ENCODE measurements at places on chromosomes 1 and 21. TPM values are rescaled to one million over a fixed set of nuclear protein-coding genes. Genes with fewer than 3 reads are reported as not detected.

ASCL5 gene
- polyA plus RNA-seq = not detected

SELE gene
- polyA plus RNA-seq = not detected

SYTL1 gene
- 26.2 TPM for polyA plus RNA-seq

CLSTN1 gene
- 64.9 TPM for polyA plus RNA-seq

PGBD5 gene
- 0.82 TPM for polyA plus RNA-seq

OR10K1 gene
- polyA plus RNA-seq = not detected

NEGR1 gene
- polyA plus RNA-seq = 1.0 TPM

- DNase-seq = no peak
These were observed 4.2 kb downstream of the COX20 start for GRCh38 chr1:244839656-244840055.

DNA sequence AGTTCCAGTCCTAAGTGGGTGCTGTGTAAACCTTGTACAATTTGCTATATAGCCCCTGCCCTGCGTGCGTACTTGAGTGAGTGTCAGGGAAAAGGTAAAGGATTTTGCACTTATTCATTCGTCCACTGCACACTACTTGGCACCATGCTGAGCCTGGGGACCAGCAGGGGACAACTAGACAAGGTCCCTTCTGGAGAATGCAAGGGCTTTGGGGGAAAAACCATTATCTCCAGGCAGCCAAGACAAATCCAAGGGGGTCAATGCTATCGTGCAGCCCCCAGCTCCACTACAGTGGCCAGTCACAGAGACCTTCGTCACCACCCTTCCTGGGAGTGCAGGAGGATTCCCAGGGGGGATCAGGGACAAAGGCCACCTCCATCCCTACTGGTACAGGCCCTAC lies 39.7 kb downstream of the MATN1 start:
- DNase-seq = no peak

DNA sequence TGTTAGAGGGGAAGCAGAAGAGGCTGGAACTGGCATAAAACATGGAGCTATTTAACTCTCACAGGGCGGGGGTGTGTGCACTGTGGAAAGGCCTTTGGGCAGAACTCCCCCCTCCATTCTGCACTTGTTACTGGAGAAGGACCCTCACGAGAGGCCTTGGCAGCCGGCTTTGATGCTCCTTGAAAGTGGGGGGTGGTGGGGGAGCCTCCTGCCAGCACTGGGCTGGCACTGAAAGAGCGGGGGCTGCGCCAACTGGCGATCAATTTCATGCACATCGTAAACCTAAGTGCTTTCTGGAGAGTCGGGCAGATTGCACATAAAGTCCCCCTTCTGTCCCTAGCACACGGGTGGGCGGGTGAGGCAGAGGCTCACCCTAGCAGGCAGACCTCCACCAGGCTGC lies 28.9 kb downstream of the FOXO6 start:
- peak; percentile 59 for DNase-seq

- peak; percentile 13 for DNase-seq
These were observed 12.3 kb upstream of the LRRC8D start for GRCh38 chr1:89808441-89809117.

GRCh38 chr1:24921412-24921811 lies 8.7 kb downstream of the RUNX3 start:
- DNase-seq = no peak

DNA sequence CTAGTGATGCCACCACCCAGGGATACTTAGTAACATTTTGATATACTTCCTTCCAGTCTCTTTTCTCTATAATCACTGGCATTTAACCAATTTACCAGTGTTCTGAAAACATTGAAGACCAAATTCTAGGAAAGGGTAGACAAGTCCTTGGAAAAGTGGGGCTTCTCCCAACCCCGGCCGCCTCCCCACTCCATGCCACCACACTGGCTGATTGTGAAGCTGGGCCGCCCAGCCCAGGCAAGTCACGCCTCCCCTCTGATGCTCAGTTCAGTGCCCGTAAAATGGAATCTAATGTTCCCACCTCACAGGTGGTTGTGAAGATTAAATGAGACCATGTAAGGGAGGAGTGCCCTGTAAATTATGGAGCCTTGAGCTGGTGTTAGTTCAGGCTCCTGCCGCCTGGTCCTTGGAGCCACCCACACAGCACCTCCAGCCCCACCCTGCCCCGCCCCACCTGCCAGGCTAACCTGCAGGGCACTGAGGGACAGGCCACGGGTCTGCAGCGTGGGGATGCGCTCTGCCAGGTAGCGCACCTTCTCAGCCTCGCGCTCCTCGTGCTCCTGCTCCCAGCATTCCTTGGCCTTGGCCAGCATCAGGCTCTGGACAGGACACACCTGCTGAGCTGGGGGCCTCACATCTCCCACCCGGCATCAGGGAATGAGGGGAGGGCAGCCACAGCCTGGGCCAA lies 7.3 kb downstream of the TNNI1 start:
- no peak for DNase-seq

DNA sequence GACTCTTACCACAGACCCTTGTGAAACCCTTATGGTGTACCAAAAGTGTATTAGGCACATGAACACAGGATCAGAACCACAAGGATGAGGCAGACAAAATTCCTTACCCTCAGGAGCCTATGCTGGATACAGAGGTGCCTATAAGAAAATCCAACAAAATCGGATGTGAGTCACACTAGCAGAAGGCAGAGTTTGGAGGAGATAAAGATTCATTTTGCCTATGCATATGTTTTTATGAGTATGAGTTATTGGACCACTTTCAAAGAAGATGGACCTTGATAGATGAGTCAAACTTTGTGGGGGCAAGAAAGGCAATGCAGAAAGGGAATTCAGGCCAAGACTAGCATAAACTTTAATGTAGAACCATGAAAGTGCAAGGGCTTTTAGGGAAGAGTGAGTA lies 17.0 kb downstream of the CAMK1G start:
- no peak for DNase-seq

DNA sequence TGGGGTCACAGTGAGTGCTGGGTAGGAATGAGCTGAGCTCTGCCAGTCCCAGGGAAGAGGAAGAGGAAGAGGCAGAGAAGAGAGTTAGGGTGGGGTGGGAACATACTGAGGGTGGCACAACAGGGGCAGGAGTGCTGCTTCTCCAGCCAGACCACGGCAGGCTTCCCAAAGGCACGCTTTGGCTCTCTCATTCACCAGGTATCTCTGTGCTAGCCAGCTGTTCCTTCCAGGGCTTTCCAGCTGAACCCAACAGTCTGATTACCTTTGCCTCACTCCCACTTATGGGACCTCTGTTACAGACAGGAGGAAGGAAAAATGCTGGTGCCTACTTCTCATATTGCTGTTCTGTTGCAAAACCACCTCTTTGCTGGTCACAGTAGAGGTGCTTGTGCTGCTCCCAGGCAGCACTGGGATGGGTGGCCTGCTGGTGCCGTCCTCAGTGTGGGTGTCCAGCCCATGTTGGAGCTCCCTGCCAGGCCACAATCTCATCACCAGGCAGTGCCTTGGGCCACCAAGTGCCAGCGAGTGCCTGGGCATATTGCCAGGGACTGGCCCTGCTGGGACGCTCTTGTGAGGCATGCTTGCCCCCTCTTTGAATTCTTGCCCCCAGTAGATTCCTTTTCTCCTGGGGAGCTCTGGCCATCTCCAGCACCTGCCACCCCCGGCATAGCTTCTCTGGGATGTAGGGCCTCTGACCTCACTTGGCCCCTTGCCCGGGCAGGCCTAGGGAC lies 2.1 kb downstream of the ADORA1 start:
- DNase-seq = no peak

DNA sequence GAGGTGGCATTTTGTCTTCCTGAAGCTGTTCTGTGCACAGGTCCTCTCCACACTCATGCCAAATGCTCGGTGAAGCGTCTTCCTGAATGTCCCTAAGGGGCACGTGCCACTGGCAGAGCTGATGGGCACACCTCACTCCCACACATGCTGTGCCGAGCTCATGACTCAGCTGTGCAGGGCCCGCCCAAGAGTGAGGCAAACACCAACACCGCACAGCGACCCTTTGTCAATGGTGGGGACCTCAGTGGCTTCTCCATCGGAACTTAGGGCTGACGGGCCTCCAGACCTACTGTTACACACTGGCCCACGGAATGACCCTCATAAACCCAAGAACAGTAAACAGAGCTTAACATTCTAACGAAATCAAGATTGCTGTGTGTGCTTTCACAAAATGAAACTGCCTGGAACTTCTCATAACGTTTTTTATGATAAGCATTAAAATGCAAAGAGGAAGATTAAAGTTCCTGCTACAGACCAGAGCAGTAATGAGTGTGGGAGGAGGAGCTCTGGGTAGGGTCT lies 89.3 kb downstream of the SIM2 start:
- DNase-seq = peak; percentile 72

DNA sequence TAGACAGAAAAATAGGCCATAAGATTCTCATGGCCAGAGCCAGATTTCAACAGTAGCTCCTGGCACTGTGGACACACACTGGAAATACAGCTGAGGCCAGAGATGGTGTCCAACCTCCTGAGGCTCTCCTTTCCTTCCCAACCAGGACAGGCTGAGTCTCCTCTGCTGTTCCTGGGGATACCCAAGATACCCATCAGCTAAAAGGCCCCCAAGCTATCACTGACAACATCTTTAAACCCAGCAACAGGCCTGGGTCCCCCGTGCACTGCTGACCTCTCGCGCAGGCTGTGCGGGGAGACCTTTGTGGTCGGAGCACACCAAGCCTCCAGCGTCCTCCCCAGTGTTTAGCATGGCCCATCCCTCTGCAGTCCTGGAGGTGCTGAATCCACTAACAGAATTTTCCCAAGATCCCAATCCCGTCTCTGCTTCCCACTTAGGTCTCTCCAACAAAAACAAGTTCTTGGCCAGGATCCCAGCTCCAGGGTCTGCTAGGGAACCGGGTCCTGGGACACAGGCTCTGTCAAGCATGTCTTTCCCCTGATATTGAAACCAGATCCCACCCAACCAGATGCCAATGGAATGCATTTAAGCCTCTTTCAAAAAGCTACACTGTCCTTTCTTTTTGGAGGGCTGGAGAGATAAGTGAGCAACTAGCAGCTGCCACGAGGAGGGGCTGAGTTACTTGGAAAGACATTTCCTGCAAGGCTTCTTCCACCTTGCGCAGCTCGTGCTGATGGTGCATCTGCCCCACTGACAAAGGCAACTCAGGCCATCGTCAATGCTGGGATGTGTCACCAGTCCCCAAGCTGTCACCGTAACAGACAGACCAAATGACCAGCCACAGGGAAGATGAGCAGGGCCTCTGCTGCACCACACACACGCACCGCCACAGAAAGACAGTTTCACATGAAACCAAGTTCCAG lies 73.2 kb downstream of the BCAR3 start:
- DNase-seq = no peak

DNA sequence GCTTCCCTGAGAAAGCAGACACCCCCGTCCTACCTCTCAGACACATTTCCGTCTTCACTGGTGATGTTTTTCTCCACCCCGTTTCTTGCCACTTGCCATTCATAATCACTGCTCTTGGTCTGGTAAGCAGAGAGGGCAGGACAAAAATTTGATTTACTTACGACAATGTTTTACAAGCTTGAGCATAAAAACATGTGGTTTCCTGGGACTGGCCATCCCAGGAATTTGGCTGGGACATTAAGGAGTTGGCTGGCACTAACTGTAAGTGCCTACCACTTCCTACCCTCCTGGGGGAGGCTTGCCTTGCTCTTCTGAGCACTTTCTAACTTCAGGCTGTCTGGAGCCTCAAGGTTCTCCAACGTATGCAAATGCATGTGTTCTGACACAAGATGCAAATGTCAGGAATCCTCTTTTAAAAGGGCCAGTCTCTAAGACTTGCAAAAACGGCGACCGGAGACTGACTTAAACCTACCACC lies 24.2 kb downstream of the ZBTB18 start:
- DNase-seq = no peak

- peak; percentile 50 for DNase-seq
These were observed 71.9 kb downstream of the ZSWIM5 start for GRCh38 chr1:45134461-45134873.

DNA sequence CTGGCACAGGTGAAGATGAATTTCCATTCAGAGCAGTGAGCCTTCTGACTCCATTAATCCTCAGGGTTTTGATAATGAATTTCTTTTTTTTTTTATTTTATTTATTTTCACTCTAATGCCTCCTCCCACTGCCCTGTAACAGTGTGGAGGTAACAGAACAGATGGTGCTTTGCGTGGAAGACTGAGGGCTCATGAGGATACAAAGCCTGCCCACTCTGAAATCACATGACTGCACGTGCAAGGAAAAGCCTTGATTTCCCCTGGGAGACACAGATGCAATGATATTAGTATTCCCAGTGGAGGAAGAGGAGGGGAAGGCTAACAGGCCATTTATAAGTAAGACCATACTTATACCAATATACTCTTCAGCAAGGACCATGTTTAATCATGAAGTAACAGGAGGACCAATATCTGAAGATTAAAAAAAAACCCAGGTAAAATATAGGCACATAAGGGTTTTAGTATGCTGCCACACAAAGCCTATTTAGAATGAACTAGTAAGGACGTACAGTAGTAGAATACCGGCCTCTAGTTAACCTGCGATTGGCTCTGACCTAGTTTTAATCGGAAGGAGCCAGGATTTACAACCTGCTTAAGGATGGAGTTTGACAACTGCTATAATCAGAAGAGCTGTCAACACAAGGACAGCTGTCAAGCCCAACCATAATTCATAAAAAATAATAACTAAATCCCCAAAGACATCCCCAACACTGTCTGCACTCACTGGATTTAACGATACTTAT lies 69.6 kb downstream of the LHX4 start:
- DNase-seq = no peak

- DNase-seq = no peak
These were observed 9.3 kb upstream of the CTRC start for GRCh38 chr1:15428815-15429435.

DNA sequence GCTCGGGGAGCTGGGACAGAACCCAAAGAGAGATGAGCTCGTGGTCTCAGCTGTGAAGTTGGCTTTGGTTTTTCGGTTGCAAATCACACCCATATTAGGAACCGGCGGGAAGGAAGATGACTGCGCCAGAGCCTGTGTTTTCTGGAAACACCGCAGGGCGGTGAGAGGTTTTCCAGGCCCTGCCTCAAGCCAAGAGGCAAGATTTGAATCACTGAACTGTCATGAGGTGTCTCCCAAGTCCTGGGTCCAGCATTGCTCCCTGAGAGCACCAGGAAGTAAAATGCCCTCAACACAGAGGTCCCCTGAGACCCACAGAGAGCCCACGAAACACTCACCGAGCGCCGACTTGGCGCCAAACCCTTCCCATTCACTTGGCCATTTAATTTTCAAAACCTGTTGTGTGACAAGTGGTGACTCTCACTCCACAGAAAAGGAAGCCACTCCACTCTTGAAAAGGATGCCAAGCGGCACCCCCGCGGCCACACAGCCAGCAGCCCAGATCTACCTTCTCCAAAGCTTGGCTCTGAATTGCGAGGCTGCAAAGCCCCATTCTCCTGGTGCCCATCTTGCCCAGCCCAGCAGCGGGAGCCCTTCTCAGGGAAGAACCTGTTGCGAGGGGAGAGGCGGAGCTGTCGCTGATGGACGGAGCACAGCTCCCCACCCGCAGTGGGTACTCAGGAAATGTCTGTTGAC lies 99.0 kb upstream of the RUNX3 start:
- no peak for DNase-seq

Measured in hepatocyte (in vitro differentiated cells).